ENCODE measurements at places on chromosomes 2 and 18. TPM values are rescaled to one million over a fixed set of nuclear protein-coding genes. Genes with fewer than 3 reads are reported as not detected.

Gene STK11IP
- 11.7 TPM for total RNA-seq

Gene GPR148
- 0.41 TPM for total RNA-seq

- DNase-seq, result peak; percentile 56
Observed at GRCh38 chr2:71070294-71071093, 2.0 kb downstream of the NAGK start.

GRCh38 chr2:229133155-229133772, 137.8 kb downstream of the PID1 start:
- DNase-seq, result peak; percentile 70

- DNase-seq, result no peak
Observed at GRCh38 chr2:226413498-226414130, 386.0 kb downstream of the IRS1 start.

GRCh38 chr18:75810961-75811551, 383.6 kb upstream of the SMIM21 start:
- DNase-seq, result no peak

DNA sequence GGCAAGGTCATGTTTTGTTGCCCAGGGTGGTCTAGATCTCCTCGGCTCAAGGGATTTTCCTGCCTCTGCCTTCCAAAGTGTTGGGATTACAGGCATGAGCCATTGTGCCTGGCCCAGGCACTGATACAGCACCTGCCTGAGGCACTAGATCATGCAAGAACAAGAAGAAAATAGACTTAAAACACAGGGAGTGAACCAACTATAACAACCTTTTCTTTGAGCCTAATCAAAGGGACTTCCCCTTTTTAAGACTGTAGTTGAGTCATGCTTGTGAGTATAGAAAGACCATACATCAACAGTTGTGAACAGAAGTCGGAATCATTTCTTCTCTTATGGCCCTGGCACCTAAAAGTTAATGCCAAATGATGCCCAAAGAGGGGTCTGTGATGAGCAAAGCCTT, 47.9 kb upstream of the MAPRE2 start:
- no peak for DNase-seq

DNA sequence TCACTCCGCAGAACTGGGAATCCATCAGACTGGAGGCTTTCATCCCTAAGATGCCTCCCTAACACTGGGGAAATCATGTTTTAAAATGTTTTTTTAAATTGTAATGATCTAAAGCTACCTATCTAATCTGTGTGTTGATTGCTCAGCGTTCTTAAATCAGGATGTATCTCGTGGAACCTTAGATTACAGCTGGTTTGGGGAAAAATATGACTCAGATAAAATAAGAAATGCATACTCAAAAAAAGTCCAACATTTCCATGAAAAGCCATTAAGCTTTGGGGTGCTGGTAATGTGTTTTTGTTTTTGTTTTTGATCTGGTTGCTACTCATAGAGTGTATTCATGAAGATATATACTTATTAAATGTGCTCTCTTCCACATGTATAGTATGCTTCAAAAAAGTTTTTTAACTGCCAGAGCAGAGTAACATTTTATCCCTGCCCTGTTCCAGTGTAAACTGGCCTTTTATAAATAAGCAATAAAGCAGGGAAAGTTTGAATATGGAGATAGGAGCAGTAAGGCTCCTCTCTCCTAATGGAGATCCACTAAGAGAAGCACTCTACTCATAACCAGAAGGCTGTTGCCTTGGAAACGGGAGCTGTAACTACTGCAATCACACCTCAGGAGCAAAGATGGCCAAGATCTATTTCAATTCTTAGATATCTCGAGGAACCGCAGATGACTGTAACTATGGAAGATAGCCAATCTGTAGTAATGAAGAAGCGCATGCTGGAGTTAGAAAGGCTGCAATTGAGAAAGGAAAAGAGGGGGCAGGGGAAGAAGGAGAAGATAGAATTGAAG, 41.6 kb downstream of the ANKRD44 start:
- DNase-seq, result peak; percentile 80

Measured in fibroblast of the aortic adventitia (primary cell).